SHP77 (cell line): ENCODE measurements at places on chromosomes 5 and 9.

GRCh38 chr5:177596775-177597238 lies 3.1 kb upstream of the B4GALT7 start:
- DNase-seq: no peak

GRCh38 chr5:159189310-159189709 lies 20.0 kb downstream of the RNF145 start:
- no peak for DNase-seq

GRCh38 chr5:78077369-78078068 lies 217.0 kb downstream of the AP3B1 start:
- no peak for DNase-seq

- DNase-seq: no peak
Observed at GRCh38 chr9:123454361-123454760, 98.4 kb downstream of the CRB2 start.

DNA sequence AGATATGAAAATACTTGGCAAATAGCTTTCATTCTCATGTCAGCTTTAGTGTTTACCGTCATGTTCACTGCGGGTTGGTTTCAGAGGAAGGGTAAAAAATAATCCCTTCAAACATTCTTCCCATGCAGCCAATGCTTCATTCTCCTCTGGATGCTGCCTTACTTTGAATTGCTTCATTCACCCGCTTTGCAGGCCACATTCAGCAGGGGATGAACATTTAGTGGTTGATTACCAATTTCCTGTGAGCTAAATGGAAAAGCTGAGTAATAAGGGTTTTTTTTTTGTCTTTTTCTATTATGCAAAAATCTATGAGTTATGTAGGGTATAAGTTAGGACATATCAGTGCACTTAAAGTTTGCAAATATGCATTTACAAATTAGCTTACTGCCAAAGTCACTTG lies 96.3 kb upstream of the MEF2C start:
- DNase-seq: no peak

GRCh38 chr9:133584559-133585476 lies 24.4 kb downstream of the FAM163B start:
- peak; percentile 64 for DNase-seq

- no peak for DNase-seq
Observed at GRCh38 chr9:70000469-70000868, 43.2 kb upstream of the MAMDC2 start.

DNA sequence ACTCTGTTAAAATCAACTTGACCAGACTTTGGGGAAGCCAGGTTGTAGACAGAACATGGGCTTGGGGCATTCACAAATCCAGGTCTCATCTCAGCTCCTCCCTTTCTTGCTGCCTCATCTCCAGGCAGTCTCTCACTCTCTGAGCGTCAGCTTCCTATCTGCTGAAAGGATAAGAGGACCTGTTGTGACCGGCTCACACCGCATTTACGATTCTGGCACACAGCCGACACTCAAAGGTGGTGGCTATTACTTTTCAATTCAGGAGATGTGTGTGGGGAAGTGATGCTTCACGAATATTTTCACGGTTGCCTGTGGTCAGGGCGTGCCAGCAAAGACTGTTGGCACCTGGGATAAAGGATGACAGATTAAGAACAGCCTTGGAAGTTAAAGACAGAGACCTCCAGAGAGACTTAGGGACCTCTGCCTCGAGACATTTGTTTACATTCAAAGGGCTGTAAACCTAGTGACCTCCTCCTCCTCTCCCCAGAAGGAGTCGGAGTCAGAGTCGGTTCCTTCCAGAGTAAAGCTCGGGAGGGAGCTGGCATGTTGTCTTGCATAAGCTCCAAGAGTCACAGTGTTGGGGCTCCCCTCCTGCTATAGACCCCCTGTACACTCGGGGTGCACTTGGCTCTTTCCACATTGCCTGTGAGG lies 83.2 kb downstream of the AK8 start:
- no peak for DNase-seq

- no peak for DNase-seq
Observed at GRCh38 chr9:70452365-70452764, 37.9 kb upstream of the KLF9 start.

DNA sequence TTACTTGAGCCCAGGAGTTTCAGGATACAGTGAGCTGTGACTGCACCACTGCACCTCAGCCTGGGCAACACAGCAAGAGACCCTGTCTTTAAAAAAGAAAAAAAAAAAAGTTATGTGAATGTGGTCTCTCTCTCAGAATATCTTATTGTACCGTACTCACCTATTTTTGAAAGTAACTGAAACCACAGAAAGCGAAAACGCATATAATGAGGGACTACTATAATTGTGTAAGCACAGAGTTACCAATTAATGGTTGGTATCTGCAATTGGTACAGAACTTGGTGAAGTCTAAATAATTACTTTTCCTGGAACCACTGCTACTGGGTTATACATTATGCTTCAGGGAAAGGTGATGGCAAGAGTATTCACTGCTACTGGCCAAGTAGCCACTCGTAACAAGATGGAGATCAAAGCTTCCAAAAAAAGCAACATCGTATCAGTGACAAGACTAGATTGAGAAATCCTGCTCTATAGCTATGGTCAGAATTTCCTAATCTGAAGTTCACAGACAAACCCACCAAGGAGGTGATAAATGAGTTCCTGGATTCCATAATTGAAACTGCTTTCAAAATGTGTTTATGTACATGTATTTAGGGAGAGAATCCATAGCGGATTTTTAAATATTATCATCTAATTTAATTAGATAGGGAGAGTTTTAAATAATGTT lies 82.7 kb downstream of the NR6A1 start:
- DNase-seq: no peak

DNA sequence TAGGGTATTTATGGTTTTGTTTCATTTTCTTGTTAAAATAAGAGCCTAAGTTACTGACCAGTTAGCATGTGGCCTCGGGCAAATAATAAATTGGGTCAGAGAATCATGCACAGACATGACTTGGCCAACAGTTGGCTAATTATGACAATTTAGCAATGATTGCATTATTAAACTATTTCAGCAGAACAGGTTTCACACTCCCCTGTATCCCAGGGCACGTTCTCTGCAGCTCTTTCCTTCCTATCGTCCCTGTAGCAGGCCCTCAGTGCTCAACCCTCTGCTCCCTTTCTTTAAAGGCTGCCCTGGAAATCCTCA lies 167.9 kb downstream of the TSSK1B start:
- DNase-seq: no peak

DNA sequence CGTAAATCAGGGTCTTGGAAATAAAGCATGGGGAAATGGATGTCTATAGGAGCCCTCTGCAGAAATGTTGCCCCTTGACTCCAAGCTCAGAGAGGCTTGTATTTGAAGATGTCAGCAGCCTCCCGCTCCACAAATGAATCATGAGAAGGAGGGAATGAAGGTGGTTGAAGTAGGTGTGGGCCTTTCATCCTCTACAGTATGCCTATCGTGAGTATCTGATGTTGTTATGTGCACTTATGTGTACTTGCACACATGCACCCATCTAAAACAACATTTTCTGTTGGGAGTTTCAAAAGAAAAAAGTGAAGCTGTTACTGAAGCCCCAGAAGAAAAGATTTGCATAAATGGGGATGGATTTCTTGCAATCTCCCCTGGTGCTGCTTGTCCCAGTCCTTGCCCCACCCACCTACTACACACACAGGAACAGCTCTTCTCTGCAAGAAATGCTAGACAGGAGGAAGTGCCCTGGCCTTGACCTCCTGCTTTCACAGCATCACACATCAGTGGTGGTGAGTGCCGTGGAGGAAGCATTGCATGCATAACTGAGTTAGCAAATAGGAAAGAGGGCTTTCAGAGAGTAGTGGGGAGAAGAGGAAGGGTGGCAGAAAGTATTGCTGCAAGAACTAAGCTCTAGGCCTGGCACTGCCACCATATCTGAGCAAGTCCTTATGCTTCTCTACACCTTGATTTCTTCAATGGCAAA lies 156.1 kb downstream of the SNX18 start:
- no peak for DNase-seq

GRCh38 chr5:72572236-72572765 lies 65.1 kb upstream of the ZNF366 start:
- DNase-seq: no peak

GRCh38 chr9:13586587-13587374 lies 307.3 kb upstream of the MPDZ start:
- DNase-seq: no peak

DNA sequence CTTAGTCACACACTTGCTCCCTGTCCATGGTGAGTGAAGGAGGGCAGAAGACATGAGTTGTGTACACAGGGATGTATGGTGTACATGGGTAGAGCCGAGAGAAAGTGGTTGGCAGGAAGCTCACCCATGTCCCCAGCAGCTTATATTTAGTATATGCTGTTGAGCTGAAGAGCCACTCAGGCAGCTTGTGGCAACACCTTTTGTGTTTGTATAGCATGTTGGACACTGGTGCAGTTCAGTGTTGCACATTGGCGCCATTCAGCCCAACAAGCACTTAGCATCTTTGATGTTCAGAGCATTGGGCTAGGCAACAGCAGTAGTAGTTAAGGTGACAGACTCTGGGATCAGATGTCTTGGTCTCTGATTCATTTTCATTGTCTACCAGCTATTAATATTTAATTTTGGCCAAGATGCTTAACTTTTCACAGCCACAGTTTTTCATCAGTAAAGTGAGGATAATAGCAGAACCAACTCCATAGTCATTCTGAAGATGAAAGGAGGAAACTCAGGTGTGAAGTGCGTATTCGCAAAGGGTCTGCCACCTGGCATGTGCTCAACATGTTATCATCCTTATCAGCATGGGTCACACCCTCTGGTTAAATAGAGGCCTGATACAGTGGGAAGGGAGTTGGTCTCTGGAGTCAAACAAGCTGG lies 184.8 kb downstream of the NR3C1 start:
- DNase-seq: peak; percentile 30

DNA sequence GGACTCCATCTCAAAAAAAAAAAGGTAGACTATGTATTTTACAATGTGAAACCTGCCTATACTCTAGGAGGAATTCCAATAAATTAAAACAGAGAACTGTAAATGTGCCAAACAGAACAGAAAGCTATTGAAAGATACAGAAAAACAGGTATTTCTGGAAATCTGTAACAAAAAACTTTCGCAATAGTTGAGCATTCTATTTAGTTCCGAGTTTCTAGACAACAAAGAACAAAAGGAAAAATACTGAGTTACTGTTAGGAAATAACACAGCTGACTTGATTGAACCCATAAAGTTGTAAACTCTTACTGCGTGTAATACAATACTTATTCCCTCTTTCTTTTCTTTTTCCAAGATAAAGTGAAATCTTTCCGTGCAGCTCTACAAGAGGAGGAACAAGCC lies 18.6 kb downstream of the DIMT1 start:
- no peak for DNase-seq

- no peak for DNase-seq
Observed at GRCh38 chr5:131947445-131947844, 2.0 kb upstream of the MEIKIN start.

GRCh38 chr9:105074491-105074890 lies 146.5 kb upstream of the ABCA1 start:
- no peak for DNase-seq

DNA sequence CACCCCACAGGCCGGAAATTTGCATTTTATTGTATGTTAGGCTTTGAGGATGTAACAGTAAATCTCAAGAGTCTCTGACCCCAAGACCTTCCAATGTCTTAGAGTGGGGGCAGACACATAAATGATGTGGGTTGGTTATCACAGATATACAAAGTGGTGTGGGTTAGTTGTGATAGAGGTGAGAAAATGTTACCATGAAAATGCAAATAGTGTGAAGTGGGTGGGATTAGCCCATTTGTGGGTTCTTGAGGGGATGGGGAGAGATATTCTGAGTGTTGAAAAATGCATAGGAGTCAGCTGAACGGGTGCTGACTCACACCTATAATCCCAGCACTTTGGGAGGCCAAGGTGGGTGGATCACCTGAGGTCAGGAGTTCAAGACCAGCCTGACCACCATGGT lies 7.9 kb upstream of the RNF145 start:
- DNase-seq: no peak

DNA sequence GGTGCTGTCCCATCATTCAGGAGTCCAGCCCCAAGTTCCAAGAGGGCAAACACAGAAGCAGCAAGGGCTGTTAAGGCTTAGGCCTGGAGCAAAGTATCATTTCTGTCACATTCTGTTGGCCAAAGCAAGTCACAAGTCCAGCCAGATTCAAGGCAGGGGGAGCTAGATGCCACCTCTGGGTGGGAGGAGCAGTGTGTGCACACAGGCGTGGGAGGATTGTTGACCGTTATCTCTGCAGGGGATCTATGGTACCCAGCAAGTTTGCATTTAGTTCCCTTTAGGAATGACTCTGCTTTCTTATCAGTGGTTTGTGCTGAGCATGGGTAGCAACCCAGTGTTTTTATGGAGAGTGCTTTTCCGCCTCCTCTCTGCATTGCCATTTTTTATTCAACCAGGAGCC lies 278.9 kb downstream of the NR3C1 start:
- no peak for DNase-seq

DNA sequence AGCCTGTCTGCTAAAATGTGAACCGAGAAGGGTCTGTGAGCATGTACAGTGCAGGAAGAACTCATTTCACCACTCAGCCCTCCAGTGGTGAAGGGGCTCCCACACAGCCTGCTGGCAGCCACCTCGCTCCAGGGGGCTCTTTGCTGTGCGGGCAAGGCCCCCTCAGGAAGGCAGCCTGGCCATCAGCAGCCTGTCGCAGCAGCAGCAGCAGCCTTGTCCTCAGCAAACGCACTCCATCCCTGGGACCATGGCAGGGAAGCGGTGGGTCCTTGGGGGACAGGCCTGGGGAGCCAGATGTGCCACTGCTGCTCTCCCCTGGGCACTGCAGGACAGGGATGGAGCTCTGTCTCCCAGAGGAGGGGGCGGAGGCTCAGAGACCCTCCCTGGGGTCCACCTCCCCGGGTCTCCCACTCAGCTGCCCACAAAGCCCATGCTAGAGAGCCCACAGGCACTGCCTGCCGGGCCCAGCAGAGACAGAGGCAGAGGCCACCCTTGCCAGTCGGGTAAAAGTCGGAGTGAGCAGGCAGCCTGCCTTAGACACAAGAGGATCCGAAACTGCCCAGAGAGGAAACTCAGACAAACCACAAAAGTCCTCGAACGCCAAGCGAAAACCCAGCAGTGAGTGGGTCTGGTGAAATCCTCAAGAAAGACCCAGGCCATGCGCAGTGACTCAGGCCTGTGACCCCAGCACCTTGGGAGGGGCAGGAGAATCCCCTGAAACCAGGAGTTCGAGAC lies 8.0 kb downstream of the BRD3 start:
- no peak for DNase-seq

- DNase-seq: no peak
Observed at GRCh38 chr5:90483206-90483605, 8.5 kb downstream of the POLR3G start.

GRCh38 chr5:337563-338130 lies 16.1 kb downstream of the AHRR start:
- DNase-seq: no peak

- no peak for DNase-seq
Observed at GRCh38 chr5:126631920-126632319, 31.2 kb downstream of the PHAX start.

GRCh38 chr5:122137702-122138101 lies 8.4 kb downstream of the ZNF474 start:
- no peak for DNase-seq

- no peak for DNase-seq
Observed at GRCh38 chr5:102715082-102715807, 39.9 kb upstream of the PAM start.

GRCh38 chr5:64015824-64016223 lies 53.6 kb upstream of the HTR1A start:
- DNase-seq: no peak
